RPMI7951 (cell line): ENCODE measurements at places on chromosomes 1 and 21. TPM values are rescaled to one million over a fixed set of nuclear protein-coding genes. Genes with fewer than 3 reads are reported as not detected.

The FCRL2 gene
- total RNA-seq, result not detected in 2 replicates

The OR2G6 gene
- not detected in 2 replicates for total RNA-seq

The LDLRAD2 gene
- not detected in 2 replicates for total RNA-seq

The KCNK2 gene
- 8.0 and 8.7 TPM in 2 replicates for total RNA-seq

The S100A2 gene
- 9.0 and 11.2 TPM in 2 replicates for total RNA-seq

DNA sequence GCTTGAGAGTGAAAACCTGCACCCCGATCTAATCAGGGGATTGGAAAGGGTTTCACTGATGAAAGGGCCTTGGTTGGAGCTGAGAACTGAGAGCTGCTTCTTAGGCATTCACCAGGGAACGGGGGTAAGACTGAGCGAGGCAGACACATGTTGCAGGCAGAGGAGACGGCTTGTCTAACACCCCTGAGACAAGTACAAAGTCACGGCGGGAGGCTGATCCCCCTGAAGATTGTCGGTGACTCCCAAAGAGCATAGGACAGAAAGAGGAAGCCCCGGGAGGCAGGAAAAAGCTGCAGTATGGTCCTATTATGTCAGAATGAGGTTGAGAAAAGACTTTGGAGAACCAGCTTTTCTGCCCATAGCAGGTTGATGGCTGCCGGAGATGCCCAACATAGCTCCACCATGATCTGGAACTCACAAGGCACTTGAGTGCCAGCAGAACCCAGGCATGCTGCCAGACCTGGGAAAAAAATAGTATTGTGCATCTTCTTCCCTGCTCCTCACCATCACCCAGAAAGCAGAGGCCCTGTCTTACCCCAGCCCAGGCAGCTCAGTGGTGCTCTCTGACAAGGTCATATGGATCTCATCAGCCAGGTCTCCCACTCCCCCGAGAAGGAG lies 463.9 kb upstream of the PROX1 start:
- DNase-seq, result no peak

DNA sequence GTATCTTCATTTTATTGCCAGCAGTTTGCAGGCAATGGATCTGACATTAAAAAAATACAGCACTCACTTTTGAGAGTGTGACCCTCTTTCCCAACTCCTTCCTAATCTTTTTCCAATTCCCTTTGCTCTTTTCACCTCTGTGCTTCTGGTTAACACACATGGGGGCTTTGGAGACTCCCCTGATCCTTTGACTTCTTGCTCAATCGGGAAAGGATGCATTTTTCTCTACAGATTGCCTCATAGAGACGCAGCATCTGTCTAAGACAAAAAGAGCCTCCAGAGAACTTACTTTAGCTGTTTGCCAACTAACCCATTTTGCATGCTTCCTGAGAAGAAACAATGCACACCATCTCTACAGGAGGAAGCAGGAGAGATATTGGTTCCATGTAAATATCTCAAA lies 378.3 kb downstream of the PBX1 start:
- no peak for DNase-seq

GRCh38 chr1:53336146-53336545 lies 8.3 kb upstream of the LRP8 start:
- peak; percentile 24 for DNase-seq

GRCh38 chr21:34970566-34970965 lies 78.5 kb downstream of the RUNX1 start:
- DNase-seq, result no peak

DNA sequence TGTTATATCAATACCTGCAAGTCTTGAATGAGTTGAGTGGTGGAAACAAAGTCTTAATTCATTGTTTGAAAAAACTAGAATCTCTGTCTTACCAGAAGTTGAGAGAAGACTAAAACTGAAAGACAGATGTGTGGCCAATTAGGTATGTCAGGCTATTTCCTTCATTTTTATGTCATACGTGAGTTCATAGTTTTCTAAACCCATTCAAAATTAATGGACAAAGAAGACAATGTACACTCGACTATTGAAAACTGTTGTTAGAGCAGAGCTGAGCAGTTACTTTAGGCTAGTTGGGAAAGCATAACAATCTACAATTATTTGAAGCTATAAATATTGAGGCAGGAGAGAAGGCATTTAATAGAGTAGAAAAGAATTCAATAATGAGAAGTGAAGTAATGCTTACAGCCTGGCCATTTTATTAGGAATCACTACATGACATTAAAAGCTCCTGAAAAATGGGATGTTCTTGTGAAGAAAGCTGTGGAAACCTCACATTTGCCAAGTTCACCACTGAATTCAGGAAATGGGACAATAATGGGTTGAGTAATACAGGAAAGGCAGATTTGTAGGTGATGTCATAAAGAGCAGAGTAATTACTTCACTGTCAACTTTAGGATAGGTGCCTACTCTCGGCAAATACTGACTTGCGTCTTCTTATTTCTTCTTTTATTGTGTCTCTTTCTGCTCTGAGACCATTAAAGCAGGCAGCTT lies 204.4 kb downstream of the PLA2G4A start:
- DNase-seq, result no peak

DNA sequence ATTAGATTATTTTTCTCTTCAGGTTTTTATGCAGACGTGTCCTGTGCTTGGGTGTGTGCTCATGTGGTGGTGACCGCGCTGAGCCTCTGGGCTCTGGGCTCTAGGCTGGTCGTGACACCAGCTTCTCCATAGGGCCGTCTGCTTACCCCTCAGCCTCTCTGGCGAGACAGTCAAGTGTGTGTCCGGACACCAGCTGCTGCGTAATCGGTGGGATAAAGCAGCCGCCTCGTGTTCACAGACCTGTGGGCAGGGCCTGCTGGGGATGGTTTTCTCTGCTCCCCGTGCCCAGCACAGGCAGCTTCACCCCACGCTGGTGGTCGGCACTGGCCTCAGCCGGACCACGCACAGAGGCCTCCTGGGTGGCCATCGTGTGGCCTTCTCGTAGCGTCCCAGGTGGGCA lies 33.6 kb upstream of the DIP2A start:
- no peak for DNase-seq

DNA sequence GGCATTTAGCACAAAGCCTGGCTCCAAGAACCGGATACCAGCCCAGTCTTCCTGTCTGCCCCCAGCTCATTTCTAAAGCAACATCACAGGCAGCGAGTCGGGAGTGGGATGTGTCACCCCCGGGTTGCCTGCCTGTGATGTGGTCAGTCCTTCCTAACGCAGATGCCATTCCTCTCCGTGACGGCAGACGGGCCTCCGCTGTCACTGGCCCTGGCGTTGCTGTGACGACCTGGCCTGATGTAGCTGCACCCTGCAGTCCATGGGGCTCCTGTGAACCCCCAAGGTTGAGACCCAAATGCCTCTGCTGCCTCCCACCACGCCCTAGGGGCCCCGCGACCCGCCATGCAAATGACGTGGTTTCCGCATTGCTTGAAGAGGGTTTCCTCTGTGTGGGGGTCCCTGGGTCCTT lies 12.3 kb downstream of the TNFRSF1B start:
- peak; percentile 87 for DNase-seq

- DNase-seq, result no peak
These were observed 233.9 kb upstream of the C1orf174 start for GRCh38 chr1:4133939-4134321.

GRCh38 chr1:174407665-174408064 lies 40.1 kb upstream of the GPR52 start:
- no peak for DNase-seq

DNA sequence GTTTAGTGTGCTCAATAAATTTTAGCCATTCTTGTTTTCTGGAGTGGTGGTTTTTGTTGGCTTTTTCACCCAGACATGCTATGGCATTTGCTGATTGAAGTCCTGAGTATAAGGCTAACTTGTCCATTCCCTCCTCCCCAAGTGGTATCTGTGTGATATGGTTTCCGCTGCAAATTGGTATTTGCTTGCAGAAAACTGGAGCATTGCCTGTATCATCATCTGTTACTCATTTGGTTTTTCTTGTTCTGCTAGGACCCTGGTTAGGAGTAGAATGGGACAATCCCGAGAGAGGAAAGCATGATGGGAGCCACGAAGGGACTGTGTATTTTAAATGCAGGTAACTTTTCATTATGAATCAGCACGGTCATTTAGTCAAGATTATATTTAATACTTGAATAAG lies 34.0 kb downstream of the TBCE start:
- no peak for DNase-seq

DNA sequence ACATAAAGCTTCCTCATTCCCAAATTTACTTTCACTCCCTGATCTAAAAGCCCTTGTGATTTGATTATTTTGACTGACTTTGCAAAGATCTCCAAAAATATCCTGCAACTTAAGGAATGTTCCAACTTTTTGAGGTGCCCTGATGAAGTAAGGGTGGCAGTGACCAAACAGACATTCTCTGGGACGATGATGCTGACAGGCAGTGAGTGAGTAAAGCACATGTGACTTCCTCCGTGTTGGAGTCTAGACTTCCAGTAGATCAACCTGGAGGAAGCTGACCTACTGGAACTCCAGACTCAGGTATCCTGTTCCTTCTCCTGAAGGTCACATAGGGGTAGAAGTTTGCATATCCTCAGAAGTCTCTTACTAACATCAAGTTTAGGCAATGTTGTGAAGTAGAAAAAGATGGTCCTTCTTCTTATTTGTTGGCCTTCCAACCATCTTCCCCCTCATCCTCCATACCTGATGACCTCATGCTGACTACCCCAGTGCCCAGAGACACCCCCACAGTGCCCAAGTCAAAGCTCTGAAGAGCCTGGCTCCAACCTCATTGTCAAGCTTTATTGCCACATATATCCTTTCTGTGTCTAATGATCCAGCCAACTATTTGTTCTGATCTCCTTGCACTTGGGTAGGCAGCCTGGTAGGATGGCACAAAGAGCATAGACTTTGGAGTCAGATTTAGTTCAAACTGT lies 16.0 kb downstream of the TNFSF4 start:
- DNase-seq, result peak; percentile 30

- DNase-seq, result no peak
These were observed 38.8 kb upstream of the FAM3B start for GRCh38 chr21:41277846-41278245.

- DNase-seq, result no peak
These were observed 113.2 kb upstream of the GALNT2 start for GRCh38 chr1:229953736-229954326.

DNA sequence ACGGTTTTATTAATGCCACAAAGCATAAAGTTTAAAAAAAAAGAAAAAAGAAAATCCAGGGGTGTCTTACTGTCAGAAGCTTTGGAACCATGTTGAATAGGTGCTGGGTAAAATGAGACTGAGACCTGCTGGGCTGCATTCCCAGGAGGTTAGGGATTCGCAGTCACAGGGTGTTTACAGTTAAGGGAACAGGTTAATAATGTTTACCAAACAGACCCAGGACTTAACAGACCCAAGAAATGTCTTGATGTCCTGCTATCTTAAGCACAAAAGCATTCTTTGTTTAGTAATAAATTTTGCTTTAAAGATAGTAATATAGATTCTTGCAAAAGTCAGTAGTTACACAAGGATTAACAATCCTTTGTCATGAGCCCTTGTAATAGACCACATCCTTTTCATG lies 54.7 kb downstream of the OLFML3 start:
- no peak for DNase-seq

- DNase-seq, result no peak
These were observed 24.4 kb downstream of the C1orf141 start for GRCh38 chr1:67110352-67110751.
